Foreskin keratinocyte (primary cell): ENCODE measurements at places on chromosomes 11 and 22. TPM values are rescaled to one million over a fixed set of nuclear protein-coding genes. Genes with fewer than 3 reads are reported as not detected.

Gene NOX4
- 0.10 TPM in 1 of 2 replicates, not detected in the other for total RNA-seq

Gene MOV10L1
- 0.14 and 0.18 TPM in 2 replicates for total RNA-seq

Gene LRRN4CL
- total RNA-seq: 0.39 and 0.41 TPM in 2 replicates

Gene KCNA4
- total RNA-seq: not detected in 2 replicates

Gene PLA2G6
- total RNA-seq: 3.4 and 4.6 TPM in 2 replicates

Gene MS4A12
- not detected in 2 replicates for total RNA-seq

Gene GRAP2
- total RNA-seq: not detected in 2 replicates

Gene AIFM3
- total RNA-seq: 0.78 and 1.5 TPM in 2 replicates

Gene MB
- not detected in 2 replicates for total RNA-seq

Gene RBMXL2
- not detected in 2 replicates for total RNA-seq

Gene MUC5AC
- not detected in 2 replicates for total RNA-seq

Gene C22orf31
- not detected in 2 replicates for total RNA-seq

Gene HBG1
- not detected in 2 replicates for total RNA-seq

Gene ADAMTS15
- total RNA-seq: 0.49 and 1.7 TPM in 2 replicates

Gene MYOD1
- total RNA-seq: not detected in 2 replicates

Gene LARGE2
- 42.6 and 48.1 TPM in 2 replicates for total RNA-seq

Gene KLHL35
- 0.25 and 0.95 TPM in 2 replicates for total RNA-seq

Gene TSSK2
- total RNA-seq: not detected in 2 replicates

Gene TRPM5
- not detected in 2 replicates for total RNA-seq

Gene FGF19
- 0.04 and 0.17 TPM in 2 replicates for total RNA-seq
